T1000 (cell line): ENCODE measurements at places on chromosomes 5 and 9.
A peak's percentile ranks its signal among the peaks of the same experiment; 100 is the strongest.

GRCh38 chr5:144183254-144183889 is 12.7 kb downstream of the KCTD16 start:
- no peak for DNase-seq

- DNase-seq = peak; percentile 13
Measured at GRCh38 chr5:41193456-41194205, 19.7 kb downstream of the C6 start.

GRCh38 chr5:6264394-6264793 is 114.0 kb downstream of the MED10 start:
- DNase-seq = no peak

DNA sequence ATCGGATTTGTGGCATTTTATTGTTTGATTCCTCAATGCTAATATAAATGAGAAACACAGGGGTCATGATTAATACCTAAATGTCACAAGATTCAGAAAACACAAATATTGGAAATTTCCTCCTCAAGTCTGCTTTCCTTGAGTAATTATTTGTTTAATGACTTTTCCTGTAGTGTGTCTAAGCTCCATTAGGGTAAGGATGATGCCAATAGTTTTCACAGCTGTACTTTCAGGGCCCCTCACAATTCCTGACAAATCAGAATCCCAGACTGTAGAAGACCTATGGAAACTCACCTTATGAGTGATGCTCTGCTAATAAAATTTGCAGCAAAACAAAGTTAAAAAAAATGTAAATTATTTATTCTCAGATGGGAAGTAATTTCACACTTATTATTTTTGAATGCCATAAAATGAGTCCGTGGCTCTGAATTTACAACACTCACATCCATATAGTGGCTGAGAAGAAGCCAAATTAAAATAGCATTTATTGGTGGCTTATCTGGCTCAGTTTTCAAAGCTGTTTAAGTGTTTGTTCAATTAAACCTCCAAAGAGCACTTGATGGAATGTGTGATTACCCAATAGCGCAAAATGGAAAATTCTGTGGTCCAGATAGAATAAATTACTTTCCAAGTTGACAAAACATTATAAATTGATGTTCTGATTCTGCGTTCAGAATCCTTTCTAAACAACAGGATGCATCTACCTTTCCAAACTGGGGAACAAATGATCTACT is 1.6 kb upstream of the SPINK14 start:
- no peak for DNase-seq

DNA sequence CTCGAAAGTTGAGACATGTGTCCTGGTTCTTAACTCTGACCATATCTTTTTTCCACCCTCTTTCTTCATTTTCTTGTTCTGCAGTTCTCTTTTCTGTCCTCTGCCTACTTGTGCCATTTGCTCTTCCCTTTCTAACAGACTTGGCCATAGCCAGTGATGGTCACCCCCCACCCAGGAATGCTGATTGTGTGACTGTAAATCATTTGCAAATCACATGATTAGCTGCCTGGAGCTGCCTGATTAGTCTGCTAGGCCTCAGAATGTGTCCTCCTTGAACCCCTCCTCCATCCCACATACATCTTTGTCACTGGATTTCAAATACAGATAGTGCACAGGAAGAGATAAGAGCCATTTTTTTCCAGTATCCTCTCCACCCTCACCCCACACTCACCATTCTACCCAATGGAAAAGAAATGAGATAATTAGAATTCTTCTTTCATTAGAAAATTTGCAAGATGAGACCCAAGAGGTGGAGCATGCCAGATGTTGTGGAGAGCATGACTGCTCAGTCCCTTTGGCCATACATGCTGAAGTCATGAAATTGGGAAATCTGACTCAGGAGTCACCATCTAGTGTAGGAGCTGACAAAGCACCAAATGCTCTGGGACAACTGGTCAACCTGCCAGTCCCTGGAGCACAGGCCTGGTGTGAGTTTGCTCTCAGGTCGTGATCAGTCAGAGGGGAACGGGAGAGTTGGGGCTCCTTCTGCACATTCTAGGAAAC is 538.2 kb downstream of the CCDC171 start:
- no peak for DNase-seq

GRCh38 chr9:32360983-32361673 is 23.3 kb upstream of the ACO1 start:
- no peak for DNase-seq

- DNase-seq = no peak
Measured at GRCh38 chr5:136005476-136005875, 23.3 kb upstream of the TGFBI start.

DNA sequence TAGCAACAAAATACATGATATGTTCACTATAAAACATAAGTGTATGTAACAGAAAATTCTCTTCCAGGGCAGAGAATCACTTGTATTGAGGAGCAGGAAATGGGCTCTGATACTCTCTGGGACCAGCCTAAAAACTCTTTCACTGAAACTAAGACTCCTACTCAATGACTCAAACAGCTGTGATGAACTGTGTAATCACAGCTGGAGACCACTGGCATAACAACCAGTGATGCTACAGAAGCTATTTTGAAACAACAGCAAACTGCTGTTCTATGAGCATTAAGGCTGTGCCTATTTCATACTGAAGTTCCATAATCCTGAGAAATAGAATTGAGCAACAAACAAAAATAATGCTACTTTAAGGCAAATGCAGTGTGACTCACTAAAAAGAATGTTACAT is 594.0 kb downstream of the HINT1 start:
- DNase-seq = no peak

DNA sequence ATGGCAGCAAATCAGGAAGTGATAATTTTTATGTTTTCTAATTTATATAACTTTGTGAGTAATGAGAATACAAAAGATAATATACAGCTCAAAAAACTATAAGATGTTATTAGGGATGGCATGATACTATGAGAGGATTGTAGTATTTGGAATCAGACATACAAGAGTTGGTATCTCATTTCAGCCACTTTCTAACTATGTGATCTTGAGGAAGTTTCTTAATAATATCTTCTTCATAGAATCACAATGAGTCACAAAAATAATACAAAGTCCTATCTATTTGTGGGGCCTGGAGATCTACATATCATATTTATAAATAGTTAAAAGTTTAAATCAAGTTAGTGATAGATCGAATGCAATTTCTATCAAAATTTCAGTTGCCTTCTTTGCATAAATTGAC is 23.7 kb upstream of the TMED7 start:
- no peak for DNase-seq

GRCh38 chr9:127197186-127197860 is 67.3 kb upstream of the GARNL3 start:
- DNase-seq = no peak

- no peak for DNase-seq
Measured at GRCh38 chr5:3060283-3060682, 308.8 kb upstream of the IRX2 start.

- DNase-seq = no peak
Measured at GRCh38 chr5:58018016-58018415, 441.9 kb downstream of the PLK2 start.

- DNase-seq = no peak
Measured at GRCh38 chr5:143533978-143534760, 130.7 kb upstream of the NR3C1 start.

DNA sequence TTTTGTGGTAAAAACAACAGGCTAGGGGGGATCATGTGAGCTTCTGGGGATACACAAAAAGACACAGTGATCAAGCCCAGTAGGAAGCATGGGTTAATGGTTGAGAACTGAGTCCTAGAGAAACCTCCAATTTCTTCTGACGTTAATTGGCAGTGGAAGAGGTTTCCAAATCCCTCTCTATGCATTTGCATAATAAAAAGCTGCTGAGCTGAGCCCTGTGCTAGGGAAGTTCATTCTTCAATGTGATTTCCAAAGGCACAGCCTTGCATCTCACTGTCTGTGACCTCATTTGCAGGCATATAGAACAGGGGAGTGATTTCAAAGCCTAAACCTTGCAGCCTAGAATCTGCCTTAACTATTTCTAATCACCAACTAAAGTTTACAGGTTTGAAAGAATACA is 812 bp downstream of the DNAH5 start:
- DNase-seq = no peak

DNA sequence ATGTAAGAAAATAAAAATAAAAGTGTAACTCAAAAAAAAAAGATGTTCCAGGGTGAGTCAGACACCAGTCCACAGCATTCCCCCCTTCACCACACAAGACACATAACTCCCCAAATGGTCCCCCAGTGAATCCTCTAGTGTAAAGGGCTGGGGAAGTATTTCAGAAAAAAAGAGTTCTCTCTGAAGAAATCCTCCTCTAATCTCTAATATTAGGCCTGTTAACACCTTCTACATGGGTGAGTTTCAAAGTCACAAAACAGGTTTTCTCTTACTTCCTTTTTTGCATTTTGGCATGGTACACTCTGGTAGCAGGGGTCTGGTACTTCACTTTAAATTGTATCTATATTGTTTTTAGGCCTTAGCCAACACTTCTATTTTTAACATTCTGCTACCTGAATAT is 28.2 kb downstream of the RNF145 start:
- no peak for DNase-seq

DNA sequence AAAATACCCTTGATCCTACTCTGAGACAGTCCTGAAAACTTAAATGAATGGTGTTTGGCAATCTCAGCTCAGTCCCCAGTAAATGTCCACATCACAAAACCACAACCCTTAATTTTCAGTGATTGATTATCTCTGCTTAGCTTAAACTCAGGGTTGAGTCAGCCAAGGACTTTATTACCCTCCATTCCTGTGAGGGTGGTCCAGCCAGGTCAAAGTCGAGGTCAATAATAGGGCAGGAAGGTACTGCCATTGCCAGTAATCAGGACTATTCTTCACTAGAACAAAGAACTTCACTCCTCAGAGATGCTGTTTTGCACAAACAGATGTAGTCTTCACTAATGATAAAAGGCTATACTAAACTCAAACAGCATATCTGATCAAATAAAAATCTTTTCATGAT is 499.4 kb downstream of the ISL1 start:
- no peak for DNase-seq

DNA sequence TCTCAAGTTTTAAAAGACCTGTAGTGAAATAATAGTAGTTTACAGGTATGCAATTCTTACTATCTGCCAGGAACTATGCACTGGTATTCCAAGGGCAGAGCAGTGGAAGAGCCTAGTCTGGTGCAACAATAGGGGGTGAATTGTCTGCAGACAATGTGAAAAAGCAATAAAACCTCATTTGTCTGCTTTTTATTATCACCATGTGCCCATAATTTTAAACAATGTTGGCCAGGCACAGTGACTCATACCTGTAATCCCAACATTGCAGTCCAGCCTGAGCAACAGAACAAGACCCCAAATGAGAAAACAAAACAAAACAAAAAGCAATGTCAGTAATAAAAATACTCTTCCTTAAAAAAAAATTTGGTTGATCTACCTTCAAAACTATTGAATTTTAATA is 12.2 kb upstream of the SLC44A1 start:
- no peak for DNase-seq

GRCh38 chr5:179836225-179837019 is 15.7 kb downstream of the SQSTM1 start:
- DNase-seq = no peak

DNA sequence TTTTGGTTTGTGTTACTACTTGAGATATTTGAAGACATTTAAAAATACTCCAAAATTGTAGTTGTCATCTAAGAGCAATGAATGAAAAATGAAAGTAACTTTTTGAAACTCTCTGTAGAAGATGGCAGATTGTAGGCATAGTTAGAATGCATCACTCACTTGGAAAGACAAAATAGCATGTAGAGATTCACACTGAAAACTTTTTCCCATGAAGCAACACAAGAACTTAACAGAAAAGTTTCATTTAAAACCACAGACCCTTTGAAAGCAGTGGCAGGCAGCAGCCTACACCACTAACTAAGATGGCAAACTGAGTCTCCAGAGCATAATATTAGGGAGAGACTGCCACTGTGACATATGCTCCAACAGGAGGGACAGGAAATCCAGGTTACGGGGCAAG is 18.9 kb upstream of the FAM174A start:
- DNase-seq = no peak

- DNase-seq = peak; percentile 85
Measured at GRCh38 chr5:72816284-72817075, at the start of gene TNPO1. Gene TNPO1 (plus strand): TSS chr5:72816661. CDS start chr5:72816738, 77 bp downstream.

DNA sequence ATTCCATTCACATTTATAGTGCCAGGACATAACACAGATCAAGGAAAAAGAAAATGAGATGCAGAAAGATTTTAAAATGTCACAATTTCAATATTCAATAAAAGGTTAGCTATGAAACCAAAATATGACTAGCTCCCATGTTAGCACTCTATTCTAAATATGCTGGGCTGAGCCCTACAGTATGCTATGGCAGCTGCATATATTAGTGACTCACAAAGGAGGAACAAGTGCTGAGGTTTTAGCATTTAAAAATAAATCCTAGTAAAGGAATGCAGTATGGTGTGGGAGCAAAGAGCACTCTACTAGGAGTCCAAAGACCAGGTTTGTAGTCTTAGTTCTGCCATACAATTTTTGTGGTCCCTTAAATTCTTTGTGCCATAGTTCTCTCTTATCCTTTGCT is 118.4 kb downstream of the OXCT1 start:
- no peak for DNase-seq

DNA sequence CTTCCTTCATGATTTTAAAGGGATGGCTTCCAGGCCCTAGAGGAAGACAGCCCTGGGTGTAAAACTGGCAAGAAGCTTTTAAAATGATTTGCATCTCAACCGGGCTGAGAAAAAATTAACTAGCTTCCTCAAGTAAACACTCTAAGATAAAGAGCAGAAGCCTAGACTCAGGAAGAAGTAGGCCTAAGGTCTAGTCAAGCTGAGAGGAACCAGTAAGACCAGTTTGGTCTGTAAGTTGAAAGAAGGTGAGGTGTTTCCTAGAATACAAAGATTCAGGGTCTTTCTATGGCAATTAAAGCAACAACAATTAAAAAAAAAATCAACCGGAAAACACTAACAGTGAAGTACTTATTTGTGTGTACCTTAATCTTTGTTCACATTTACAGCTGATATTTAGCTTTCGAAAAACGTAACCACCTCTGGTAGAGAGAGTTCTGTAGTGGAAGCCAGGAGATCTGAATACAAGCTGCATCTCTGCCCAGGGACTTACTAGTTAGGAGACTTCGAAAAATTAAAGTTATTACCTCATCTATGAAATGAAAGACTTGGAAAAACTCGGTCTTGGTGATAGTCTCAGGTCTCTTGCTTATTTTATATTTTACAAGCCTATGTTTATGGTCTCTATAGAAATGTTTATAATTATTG is 75.7 kb downstream of the TUSC1 start:
- no peak for DNase-seq

GRCh38 chr5:71810023-71810422 is 90.9 kb downstream of the CARTPT start:
- DNase-seq = no peak

DNA sequence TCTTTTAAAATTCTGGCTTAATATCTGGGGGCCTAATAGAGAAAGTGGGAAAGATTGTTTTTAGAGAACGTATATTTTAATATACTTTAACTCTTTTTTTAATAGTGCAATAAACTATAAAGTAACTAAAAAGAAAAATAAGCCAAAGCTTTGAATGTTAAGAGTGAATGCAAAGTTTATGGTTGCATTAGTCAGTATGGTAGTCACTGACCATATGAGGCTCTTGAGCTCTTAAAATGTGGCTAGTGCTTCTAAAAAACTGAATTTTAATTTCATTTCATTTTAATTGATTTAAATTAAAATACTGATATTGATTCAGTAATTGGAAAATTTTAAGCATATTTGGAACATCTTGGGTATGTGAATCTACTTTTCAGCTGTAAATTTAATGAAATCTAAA is 310.7 kb downstream of the PJA2 start:
- no peak for DNase-seq
